GM23338 (cell line): ENCODE measurements at places on chromosomes 11 and 22. TPM values are rescaled to one million over a fixed set of nuclear protein-coding genes. Genes with fewer than 3 reads are reported as not detected.

Gene OR52N4
- total RNA-seq: 0.27 TPM in 1 of 2 replicates, not detected in the other

Gene ASRGL1
- 32.9 and 38.4 TPM in 2 replicates for total RNA-seq

- no peak for DNase-seq
- H3K27me3 ChIP-seq: no peaks in the 10 kb centered on the region
- no peak overlapping the region for H3K4me3 ChIP-seq
- H3K4me1 ChIP-seq: no peaks in the 10 kb centered on the region
- H3K36me3 ChIP-seq: no peaks in the 10 kb centered on the region
These were observed 44.5 kb downstream of the ME3 start for GRCh38 chr11:86627776-86628455.

DNA sequence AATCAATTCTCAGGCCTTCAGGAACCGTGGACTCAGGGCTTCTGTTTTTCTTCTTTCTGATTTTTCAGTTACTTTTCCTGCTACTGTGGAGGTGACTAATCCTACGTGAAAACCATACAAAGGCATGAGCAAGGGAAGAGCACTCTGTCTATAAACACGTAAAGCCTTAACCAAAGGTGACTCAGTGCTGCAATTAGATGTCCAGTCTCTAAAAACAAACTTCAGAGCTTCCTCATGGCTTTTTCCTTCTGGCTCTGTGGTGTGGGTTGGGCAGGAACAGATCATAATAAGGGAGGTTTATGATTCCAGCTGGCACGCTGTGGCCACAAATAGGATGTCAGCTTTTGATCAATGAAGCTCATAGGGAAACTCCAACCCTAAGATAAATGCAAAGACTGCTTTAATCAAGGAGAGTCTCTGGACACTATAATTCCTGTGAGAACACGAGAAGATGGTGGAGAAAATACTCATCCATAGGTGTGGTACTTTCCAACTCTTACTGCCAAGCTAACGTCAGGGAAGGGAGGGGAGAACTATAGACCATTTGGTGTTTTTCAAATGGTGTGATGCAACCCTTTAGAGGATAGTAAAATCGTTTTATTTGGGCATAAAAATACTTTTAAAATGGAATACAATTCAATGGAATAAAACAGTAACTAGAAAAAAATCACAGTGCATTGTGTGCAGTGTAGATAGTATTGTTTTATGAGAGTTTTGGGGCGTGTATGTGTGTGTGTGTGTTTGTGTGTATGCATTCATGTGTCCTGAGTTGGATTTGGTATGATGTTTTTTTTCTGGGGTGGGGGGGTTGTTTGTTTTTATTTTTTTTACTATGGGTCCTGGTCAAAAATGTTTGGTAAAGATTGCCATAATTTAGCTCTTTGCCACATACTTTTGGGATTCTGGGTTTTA lies at the start of gene NXPE2:
TSS of gene NXPE2 (plus strand) at position 403 of the 912 bp plus-strand sequence. CDS start at position 452, 49 bp downstream.
- no peaks in the 10 kb centered on the region for H3K27me3 ChIP-seq
- no peaks in the 10 kb centered on the region for H3K4me1 ChIP-seq
- no peak within 1 kb of the TSS for H3K27ac ChIP-seq
- peaks cover 12% of the 10 kb centered on the region for H3K36me3 ChIP-seq
- no peak within 1 kb of the TSS for H3K4me3 ChIP-seq

DNA sequence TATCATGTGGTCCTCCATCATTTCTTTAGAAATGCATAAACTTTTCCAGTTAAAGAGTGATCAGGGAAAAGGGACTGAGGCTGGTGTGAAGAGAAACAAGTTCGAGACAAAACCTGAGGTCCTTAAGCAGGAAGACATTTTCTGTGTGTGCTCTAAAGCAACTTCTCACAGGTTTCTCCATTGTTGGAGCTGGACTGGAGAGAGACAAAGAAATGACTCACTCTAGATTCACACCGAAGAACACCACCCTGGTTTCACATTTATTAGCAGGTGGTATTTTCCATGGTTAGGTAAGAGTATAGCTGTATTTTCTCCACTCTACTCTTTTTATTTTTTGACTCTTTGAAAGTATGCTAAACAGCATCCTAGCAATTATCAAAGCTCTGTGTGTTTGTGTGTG lies 736.4 kb downstream of the KCNA4 start:
- no peaks in the 10 kb centered on the region for H3K36me3 ChIP-seq
- H3K4me3 ChIP-seq: no peak overlapping the region
- DNase-seq: no peak
- no peaks in the 10 kb centered on the region for H3K4me1 ChIP-seq
- H3K27ac ChIP-seq: no peak overlapping the region

GRCh38 chr11:33909150-33909549 lies 17.3 kb upstream of the LMO2 start:
- peaks cover 10% of the 10 kb centered on the region; the same call in 1 of the 2 replicates for H3K4me1 ChIP-seq
- H3K4me3 ChIP-seq: no peak overlapping the region
- no peak overlapping the region for H3K27ac ChIP-seq
- H3K27me3 ChIP-seq: no peaks in the 10 kb centered on the region
- no peak for DNase-seq
- H3K36me3 ChIP-seq: no peaks in the 10 kb centered on the region

- DNase-seq: no peak
- no peaks in the 10 kb centered on the region for H3K27me3 ChIP-seq
These were observed 11.3 kb downstream of the ABTB2 start for GRCh38 chr11:34346551-34346950.
